Neural progenitor cell (in vitro differentiated cells): ENCODE measurements at places on chromosomes 13 and 19. TPM values are rescaled to one million over a fixed set of nuclear protein-coding genes. Genes with fewer than 3 reads are reported as not detected.

Gene GRIK5
- total RNA-seq: 5.8 and 19.4 TPM in 2 replicates

Gene WIZ
- 9.1 and 30.3 TPM in 2 replicates for total RNA-seq

Gene LMTK3
- 0.02 and 3.5 TPM in 2 replicates for total RNA-seq

Gene THOP1
- total RNA-seq: 105 and 222 TPM in 2 replicates

Gene CYP4F12
- total RNA-seq: not detected in 2 replicates

Gene FCGBP
- total RNA-seq: 0.06 and 0.22 TPM in 2 replicates

Gene TMEM86B
- total RNA-seq: 1.4 and 3.3 TPM in 2 replicates

Gene CHST8
- total RNA-seq: 0.92 and 3.2 TPM in 2 replicates
